ENCODE measurements at places on chromosomes 12 and 14. TPM values are rescaled to one million over a fixed set of nuclear protein-coding genes. Genes with fewer than 3 reads are reported as not detected.
A peak's percentile ranks its signal among the peaks of the same experiment; 100 is the strongest.

Gene TMEM63C
- 1.7 TPM for polyA plus RNA-seq

Gene KCNA1
- polyA plus RNA-seq: 0.01 TPM

Gene TAS2R31
- 0.61 TPM for polyA plus RNA-seq

Gene HOXC9
- polyA plus RNA-seq: 15.0 TPM

Gene OAS3
- polyA plus RNA-seq: 26.2 TPM

Gene SERPINA10
- polyA plus RNA-seq: not detected

Gene PTHLH
- 0.77 TPM for polyA plus RNA-seq

Gene SIX4
- polyA plus RNA-seq: 1.2 TPM

Gene ZCCHC8
- 24.9 TPM for polyA plus RNA-seq

Gene DLST
- polyA plus RNA-seq: 100 TPM

Gene SLC10A1
- not detected for polyA plus RNA-seq

- DNase-seq: no peak
These were observed 319.4 kb downstream of the KCNC2 start for GRCh38 chr12:74890237-74890599.

DNA sequence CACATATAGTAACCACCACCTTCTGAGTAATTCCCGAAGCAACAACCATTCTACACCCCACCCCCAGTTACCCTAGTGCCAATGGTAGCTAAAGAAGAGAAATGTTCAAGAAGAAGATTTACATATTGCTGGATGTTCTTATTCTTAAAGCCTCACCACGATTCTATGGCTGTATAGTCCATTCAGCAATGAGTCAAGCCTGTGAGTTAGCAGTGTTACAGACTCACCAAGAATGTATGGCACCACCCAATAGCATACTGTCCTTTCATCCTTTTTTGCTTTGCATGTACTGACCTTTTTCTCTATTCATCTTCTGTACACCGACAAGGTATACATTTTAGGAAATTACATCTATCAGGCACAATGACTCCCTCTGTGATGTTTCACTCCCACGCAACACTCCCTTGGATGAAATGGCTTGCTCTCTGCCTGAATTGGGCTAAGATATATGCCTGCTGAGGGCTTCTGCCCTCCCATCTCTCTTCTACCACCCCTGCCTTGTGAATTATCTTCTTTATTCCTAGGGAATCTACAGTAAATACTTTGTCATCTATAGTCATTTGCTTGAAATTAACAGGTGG lies 945.8 kb downstream of the DIO2 start:
- DNase-seq: no peak

DNA sequence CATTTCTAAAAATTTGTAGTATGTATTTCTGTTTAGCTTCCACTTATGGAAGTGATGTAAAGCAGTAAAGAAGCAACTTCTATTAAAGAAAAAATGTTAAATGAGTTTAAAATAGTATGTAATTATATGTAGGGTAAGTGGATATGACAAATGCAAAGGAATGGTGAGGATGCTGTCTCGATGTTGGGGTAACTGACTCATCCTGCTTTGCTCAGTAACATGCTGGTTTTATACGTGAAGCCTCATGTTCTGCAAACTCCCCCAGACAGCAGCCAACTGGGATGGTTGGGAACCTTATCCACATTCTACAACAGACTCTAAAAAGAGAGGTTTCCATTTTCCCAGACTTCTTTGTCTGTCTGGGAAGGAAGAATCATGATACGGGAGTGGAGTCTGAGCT lies 1006.4 kb upstream of the TMEM132C start:
- no peak for DNase-seq

GRCh38 chr12:85834378-85834777 lies 1.8 kb downstream of the RASSF9 start:
- DNase-seq: no peak

- DNase-seq: no peak
These were observed 73.7 kb downstream of the GALNT4 start for GRCh38 chr12:89450907-89451306.

DNA sequence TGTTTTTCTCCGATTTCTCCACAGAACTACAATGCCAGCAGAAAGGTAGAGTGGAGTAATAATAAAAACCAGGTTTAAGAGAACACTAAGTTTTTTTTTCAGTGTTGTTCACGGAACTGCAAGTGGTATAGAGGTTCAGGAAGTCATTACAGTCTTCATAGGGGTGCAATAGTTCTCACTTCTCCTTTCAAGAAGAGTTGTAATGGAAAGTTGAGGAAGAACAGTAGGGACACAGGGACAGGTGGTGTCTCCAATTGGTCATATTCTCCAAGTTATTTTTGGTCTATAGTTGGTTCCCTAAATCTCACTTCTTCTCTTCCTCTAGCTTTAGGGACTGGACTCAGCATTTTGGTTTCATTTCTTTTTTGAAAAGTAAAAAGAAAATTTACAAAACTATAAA lies 894.0 kb downstream of the NRXN3 start:
- DNase-seq: no peak

- DNase-seq: no peak
These were observed 146.1 kb downstream of the METTL25 start for GRCh38 chr12:82504409-82504808.

- DNase-seq: no peak
These were observed 79.1 kb downstream of the CHGA start for GRCh38 chr14:93002049-93002448.

DNA sequence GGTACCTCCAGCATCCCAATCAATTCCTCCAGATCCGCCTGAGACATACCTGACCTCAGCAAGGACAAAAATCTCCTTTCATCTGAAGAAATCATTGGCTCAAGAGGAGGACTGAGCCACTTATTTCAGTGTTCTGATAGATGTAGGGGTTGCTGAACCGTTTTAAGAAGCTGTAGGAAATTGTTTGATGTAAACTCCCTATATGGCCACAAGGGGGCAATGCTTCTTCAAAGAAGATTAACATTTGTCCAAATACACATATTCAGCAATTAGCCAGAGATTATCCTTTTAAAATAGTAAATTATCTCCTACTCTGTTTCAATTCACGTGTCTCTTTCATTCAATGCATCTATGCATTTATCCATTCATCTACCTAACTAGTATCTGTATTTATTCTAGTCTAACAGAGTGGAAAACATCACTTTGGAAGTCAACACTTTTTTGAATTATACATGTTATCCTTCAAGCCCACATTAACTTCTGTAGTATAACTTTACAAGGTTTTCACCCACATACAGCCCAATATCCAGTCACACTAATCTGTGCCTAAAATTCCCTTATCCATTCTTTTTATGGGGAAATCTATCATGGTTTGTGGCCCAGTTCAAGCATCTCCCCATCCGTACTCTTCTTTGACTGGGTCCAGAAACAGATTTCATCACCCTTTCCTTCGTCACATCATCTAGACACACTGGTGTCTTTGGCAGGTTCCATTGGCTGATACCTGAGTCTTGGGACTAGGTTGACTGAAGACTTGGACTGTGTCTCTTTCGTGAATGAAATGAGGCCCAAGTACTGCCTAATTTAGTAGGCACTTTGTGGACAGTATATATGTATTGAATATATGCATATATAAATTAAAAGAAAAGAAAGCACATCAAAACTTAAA lies 411.0 kb upstream of the OR4E1 start:
- peak; percentile 27 for DNase-seq

GRCh38 chr12:111446631-111447570 lies 41.2 kb downstream of the SH2B3 start:
- no peak for DNase-seq

- no peak for DNase-seq
These were observed 26.4 kb downstream of the DEGS2 start for GRCh38 chr14:100132903-100133510.

GRCh38 chr12:124479680-124480468 lies 87.5 kb downstream of the NCOR2 start:
- no peak for DNase-seq

DNA sequence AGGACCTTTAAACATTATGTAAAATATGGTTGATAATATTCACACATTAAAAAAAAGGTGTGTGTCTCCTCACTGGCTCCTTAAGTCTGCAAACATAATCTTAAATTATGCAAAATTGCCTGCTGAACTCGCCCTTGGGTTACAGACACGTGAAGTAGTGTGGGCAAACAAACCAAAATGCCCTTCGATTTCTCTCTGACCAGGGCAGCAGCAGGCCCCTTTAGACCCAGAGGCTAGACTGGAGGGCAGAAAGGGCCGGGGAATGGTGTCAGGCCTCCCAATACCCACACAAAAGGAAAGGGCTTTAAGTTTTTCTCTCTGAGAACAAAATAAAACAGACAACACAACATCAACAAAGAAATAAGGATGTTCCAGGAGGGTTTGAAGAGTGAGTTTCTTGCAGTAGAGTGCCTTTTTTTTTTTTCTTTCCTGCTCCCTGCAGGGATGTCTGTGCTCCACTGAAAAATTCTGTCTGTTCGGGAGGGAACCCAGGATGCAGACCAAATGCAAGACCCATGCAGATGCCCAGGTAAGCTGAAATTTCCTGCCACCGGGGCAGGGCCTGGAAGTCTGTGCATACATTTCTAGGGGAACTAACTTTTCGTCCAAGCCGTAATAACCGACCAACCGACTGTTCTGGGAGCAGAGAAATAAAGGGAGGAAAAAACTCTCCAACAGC lies 1.7 kb downstream of the TBX3 start:
- DNase-seq: no peak

GRCh38 chr12:25436206-25437030 lies 116.7 kb downstream of the LMNTD1 start:
- DNase-seq: peak; percentile 8

DNA sequence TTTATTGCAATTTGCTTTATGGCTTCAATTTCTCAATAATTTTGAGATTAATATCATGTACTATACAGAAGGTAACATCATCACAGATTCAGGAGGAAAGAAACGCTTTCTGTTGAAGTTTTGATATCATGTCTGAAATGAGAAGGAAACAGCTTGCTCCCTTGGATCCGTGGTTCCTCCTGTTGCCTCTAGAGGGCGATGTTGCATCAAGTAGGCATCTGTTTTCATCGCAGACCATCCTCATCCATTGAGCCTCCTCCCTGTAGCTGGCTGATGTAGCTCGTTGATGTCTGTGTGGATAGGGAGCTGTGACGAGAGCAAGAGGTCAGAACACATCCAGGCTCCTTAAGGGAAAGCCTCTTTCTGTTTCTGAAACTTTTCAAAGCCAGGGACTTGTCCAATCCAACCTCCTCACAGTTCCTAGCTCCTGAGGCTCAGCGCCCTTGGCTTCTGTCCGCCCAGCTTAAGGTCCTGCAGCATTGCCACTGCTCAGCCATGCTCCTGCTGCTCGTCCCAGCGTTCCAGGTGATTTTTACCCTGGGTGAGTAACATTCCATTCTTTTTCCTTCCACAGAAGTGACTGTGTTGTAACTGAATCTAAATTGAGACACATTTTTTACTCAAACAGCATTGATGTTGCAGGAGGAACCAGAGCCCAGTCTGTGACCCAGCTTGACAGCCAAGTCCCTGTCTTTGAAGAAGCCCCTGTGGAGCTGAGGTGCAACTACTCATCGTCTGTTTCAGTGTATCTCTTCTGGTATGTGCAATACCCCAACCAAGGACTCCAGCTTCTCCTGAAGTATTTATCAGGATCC lies 304.8 kb upstream of the OR4E1 start:
- no peak for DNase-seq

- DNase-seq: no peak
These were observed 17.0 kb downstream of the TMPRSS12 start for GRCh38 chr12:50859621-50860310.

All from ovary (tissue), 10 donors.